ENCODE measurements at places on chromosomes 2 and 18.

DNA sequence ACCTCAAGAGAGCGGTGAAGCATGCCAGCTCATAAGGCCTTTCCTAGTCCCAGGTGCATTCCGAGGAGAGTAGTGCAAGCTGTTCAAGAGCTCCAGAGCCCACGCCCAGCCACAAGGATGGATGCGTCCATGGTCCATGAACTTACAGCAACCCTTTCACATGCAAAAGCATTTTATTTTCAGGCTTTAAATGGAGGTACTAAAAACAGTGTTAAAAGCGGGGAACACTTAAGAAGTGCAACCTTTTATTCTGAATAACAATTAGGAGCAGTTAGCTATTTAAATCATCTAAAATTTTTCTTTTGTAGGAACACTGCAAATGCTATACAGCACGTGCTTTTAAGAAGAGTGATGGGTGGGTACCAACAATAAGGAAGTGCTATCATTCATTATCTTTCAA, 33.8 kb downstream of the POU3F3 start:
- DNase-seq, result no peak

GRCh38 chr2:239966853-239967552, 58.1 kb downstream of the NDUFA10 start:
- DNase-seq, result no peak

GRCh38 chr18:55443776-55444175, 144.2 kb downstream of the TCF4 start:
- DNase-seq, result no peak

DNA sequence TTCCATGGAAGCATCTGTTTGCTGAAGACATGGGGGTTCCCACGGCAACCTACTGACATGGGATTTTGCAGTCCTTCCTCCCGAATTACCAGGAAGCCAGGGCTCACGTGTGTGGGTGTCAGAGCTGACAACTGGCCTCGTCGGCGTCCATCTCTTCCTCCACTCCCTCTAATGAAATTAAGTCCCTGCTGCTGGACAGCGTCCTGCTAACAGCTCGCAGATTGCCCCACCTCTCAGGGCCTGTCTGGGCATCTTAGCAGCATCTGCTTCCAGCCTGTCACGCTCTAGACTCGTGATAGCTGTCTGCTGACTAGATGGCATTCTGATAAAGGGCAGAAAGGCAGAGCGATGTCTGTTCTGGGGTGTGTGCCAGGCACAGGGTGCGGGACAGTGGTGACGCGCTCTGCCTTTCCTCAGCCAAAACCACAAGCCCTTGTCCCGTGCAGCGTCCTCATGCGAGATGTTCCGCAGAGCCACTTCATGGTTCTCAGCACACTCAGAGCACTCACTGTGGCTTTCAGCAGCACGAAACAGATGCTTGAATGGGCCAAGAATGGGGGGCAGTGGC, 161.1 kb downstream of the ARL4C start:
- DNase-seq, result peak; percentile 54

DNA sequence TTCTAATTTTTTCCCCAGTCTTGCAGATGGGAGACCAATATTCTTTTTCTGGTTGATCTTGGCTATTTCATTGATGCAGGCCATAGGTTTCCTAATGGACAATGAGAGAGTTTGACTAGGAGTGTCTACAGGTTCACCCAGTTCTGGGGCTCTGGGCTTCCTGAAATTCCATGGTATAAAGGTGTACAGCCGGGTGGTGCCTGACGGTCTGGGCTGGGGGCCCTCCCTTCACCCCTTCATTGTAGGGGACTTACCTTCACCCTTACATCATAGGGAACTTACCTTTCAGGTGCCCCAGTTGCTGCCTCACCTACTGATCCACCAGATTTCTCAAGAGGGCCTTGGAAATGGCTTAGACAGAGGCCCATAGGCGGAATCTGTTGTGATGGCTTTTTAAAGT, 13.0 kb upstream of the LAPTM4A start:
- DNase-seq, result no peak

DNA sequence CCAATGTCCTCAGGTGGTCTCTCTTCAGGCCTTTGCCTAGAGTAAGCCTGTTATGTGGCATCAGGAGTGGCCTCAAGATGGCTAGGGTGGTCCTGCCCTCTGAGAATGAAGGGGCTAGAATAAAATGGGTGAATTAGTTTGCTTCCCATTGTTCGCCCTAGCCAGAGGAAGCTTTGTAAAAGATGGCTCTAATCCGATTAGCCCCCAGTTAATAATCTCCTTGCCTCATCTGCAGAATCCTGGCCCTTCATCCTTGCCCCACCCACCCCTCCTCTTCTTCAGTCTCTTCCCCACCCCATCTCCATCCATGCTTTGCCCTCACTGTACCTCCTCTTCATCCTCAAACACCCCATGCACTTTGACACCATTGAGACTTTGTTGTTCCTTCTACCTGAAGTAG, 57.4 kb upstream of the LGALSL start:
- DNase-seq, result no peak

DNA sequence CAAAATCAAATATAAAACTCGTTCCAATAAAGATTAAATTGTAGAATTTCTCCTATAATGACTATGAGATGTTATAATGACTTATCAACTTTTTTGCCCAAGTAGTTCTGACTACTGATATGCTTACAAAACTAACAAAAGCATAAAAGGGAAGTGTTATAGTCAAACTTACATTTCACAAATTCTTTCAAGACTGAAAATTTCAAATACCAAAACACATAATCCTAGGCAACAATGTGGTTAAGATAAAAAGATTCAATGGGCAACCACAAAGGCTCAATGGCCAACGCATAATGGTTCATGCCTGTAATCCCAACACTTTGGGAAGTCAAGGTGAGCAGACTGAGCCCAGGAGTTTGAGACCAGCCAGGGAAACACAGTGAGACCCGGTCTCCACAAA, 135.7 kb downstream of the USP34 start:
- DNase-seq, result no peak

GRCh38 chr2:163213661-163214081, 375.1 kb upstream of the KCNH7 start:
- no peak for DNase-seq

GRCh38 chr2:230601510-230601909, 111.1 kb upstream of the CAB39 start:
- DNase-seq, result no peak

- no peak for DNase-seq
These were observed 90.9 kb upstream of the SETBP1 start for GRCh38 chr18:44589693-44590355.

DNA sequence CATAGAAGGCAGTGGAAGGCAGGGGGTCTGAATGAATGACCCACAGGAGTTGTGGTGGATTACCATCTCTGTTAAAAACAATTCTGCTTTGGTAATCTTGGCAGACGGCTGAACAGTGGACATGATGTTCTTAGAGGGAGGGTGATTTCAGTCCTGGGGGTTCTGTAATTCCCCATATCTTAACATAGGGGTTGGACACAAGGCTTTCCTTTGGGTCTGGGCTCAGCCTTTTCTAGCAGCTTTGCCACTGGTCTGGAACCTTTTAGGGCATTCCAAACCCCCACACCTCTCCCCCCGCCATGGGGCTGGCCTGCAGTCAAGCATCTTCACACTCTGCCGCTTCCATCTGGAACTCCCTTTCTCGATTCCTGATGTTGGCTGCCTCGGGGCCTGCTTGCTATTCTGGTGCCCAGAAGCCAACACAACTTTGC, 50.3 kb downstream of the RPL37A start:
- no peak for DNase-seq

All from activated effector memory CD4-positive, alpha-beta T cell treated with Interleukin-2 at 50 U/mL for 16 hours (primary cell).